ENCODE measurements at places on chromosomes 11 and 22. TPM values are rescaled to one million over a fixed set of nuclear protein-coding genes. Genes with fewer than 3 reads are reported as not detected.
A peak's percentile ranks its signal among the peaks of the same experiment; 100 is the strongest.

The KCTD14 gene
- 0.16 TPM for total RNA-seq

The OR2AG2 gene
- total RNA-seq: 0.45 TPM

The DDI1 gene
- not detected for total RNA-seq

The OR2D2 gene
- total RNA-seq: not detected

GRCh38 chr22:31094021-31094551, 13.0 kb downstream of the SMTN start:
- no peaks in the 10 kb centered on the region for H3K4me1 ChIP-seq
- no peaks in the 10 kb centered on the region for H3K36me3 ChIP-seq
- H3K4me3 ChIP-seq: no peak overlapping the region
- DNase-seq: no peak
- no peak overlapping the region for H3K27ac ChIP-seq

- H3K27me3 ChIP-seq: no peaks in the 10 kb centered on the region
- no peaks in the 10 kb centered on the region for H3K36me3 ChIP-seq
- no peak overlapping the region for H3K27ac ChIP-seq
- no peaks in the 10 kb centered on the region for H3K4me1 ChIP-seq
Measured at GRCh38 chr11:126742582-126742981, 258.0 kb downstream of the KIRREL3 start.

DNA sequence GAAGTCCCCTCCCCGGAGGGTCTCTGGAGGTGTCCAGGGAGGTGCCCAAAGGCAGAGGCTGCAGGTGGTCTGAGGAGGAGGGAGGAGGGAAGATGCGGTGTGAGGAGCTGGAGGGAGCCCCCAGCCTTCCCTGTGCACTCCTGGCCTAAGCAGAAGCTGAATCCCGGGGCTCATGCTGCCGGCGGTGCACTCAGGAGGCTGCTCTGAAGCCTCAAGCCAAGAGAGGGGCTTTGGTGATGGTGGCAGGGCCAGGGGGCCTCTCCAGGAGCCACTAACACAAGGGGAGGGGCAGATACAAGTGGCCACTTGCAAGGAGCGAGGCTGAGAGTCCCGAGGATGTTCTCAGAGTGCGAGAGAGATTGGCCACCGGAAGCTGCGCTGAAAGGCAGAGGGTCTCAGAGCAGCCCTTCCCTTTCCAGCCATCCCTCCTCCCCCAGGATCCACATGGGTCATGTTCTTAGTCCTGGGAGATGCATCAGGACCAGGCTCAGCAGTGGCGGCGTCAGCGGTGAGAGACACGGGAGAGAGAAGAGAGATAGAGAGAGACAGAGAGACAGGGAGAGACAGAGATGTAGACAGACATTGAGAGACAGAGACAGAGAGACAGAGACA, 774 bp upstream of the MRGPRG start:
- H3K27me3 ChIP-seq: peaks cover 4% of the 10 kb centered on the region
- H3K4me3 ChIP-seq: no peak overlapping the region
- H3K4me1 ChIP-seq: peaks cover 10% of the 10 kb centered on the region
- H3K36me3 ChIP-seq: no peaks in the 10 kb centered on the region
- H3K27ac ChIP-seq: no peak overlapping the region

GRCh38 chr11:63933459-63933858, 5.3 kb upstream of the NAA40 start:
- no peak overlapping the region for H3K4me3 ChIP-seq
- peaks cover 8% of the 10 kb centered on the region for H3K4me1 ChIP-seq
- H3K36me3 ChIP-seq: no peaks in the 10 kb centered on the region
- no peak overlapping the region for H3K27ac ChIP-seq
- DNase-seq: no peak

- DNase-seq: no peak
- H3K27me3 ChIP-seq: peaks cover 14% of the 10 kb centered on the region
- no peak overlapping the region for H3K27ac ChIP-seq
- no peak overlapping the region for H3K4me3 ChIP-seq
Measured at GRCh38 chr22:49063545-49063890, 764.2 kb downstream of the BRD1 start.

- peaks cover 5% of the 10 kb centered on the region for H3K27me3 ChIP-seq
- H3K4me1 ChIP-seq: no peaks in the 10 kb centered on the region
- H3K36me3 ChIP-seq: no peaks in the 10 kb centered on the region
- no peak for DNase-seq
- H3K27ac ChIP-seq: no peak overlapping the region
Measured at GRCh38 chr11:27456140-27456794, 16.3 kb downstream of the LGR4 start.

DNA sequence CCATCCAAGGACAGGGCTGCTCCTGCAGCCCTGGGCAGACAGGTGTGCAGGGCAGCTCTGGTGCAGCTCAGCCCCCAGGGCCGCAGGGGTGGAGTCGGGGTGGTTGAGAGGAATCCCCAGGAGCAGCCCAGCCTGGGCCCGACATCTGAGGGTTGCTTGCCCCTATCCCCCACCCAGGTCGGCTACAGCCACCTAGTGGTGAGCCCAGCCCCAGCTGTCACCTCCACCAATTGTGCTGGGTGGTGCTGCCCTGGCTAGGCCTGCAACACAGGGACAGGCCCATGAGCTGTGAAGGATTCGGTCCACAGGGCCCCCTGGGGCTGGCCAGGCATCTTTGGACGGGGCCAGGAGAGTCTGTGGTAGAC, 29.6 kb downstream of the RTN4R start:
- peak overlapping the region; percentile 29 for H3K4me3 ChIP-seq
- no peaks in the 10 kb centered on the region for H3K36me3 ChIP-seq
- peak overlapping the region; percentile 82 for H3K27ac ChIP-seq

- peaks cover 19% of the 10 kb centered on the region for H3K4me1 ChIP-seq
- H3K27me3 ChIP-seq: peaks cover 12% of the 10 kb centered on the region
- peak; percentile 76 for DNase-seq
- H3K27ac ChIP-seq: peak overlapping the region; percentile 85
Measured at GRCh38 chr11:119320776-119321524, 4.0 kb upstream of the MCAM start.

DNA sequence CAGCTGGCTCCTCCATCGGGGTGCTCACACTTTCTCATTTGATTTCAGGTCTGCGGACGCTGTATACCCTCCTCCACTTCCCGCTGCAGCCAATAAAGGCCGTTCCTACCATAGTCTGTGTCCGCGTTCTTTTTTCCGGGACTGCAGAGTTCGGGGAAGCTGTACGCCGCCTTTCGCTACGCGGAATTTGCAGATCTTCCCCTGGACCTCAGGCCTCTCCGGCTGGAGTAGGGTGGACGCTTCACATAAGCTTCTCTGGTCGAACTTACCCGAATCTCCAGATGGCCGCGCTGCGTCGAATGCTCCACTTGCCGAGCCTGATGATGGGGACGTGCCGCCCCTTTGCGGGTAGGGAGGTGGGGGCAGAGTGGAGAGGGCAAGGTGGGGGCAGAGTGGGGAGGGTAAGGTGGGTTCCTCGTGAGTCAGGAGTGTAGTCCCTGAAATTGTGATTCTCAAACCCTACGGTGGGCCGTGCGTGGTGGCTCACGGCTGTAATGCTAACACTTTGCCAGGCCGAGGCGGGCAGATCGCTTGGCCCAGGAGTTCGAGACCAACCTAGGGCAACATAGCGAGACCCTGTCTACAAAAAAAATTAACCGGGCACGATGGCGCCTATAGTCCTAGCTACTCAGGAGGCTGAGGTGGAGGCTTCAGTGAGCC, 617 bp downstream of the CSKMT start:
- peak overlapping the region; percentile 92 for H3K27ac ChIP-seq
- no peaks in the 10 kb centered on the region for H3K27me3 ChIP-seq
- peaks cover 66% of the 10 kb centered on the region for H3K36me3 ChIP-seq
- H3K4me3 ChIP-seq: peak overlapping the region; percentile 98
- H3K4me1 ChIP-seq: peaks cover 37% of the 10 kb centered on the region
- DNase-seq: peak; percentile 80

DNA sequence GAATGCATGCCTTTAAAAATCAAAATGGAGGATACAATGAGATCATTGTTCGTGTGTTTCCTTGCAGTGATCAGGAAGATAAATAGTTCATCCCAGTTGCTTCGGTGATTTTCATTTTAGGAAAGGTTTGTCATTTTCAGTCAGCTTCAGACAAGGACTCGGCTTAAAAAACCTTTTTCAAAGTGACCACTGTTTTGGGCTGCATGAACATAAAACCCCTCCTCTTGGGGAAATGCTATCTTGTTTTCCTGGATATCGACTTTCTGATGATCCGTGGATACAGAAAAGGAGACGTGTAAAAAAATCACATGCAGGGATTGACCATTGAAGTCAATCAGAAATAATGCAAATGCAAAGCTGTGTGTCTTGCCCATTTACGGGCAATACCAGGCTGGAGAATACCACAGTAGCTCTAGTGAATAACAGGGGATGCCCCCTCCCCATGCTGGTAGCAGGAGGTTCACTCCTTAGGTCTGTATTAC, 146.8 kb downstream of the MAML2 start:
- H3K27me3 ChIP-seq: no peaks in the 10 kb centered on the region
- peaks cover 89% of the 10 kb centered on the region for H3K4me1 ChIP-seq
- peak; percentile 39 for DNase-seq
- no peak overlapping the region for H3K4me3 ChIP-seq
- no peak overlapping the region for H3K27ac ChIP-seq
- H3K36me3 ChIP-seq: peaks cover 41% of the 10 kb centered on the region

- H3K4me1 ChIP-seq: peaks cover 13% of the 10 kb centered on the region
- no peak overlapping the region for H3K4me3 ChIP-seq
- no peak overlapping the region for H3K27ac ChIP-seq
- H3K27me3 ChIP-seq: peaks cover 9% of the 10 kb centered on the region
- H3K36me3 ChIP-seq: no peaks in the 10 kb centered on the region
Measured at GRCh38 chr11:10324474-10324873, 19.6 kb downstream of the ADM start.

DNA sequence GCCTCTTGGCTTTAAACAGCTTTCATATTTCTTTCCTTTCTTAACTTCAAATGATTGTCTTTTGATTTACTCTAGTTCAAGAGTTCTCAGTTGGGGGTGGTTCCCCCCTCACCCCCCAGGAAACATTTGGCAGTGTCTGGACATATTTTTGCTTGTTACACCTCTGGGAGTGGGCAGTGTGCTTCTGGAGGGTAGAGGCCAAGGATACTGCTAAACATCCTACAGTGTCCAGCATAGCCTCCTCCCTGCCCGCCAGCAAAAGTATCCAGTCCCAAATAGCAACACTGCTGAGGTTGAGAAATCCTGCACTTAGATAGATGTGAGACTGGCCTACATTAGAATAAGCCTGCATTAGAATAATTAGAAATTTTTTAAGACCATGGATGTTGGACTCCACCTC, 3.2 kb downstream of the PPP6R3 start:
- peaks cover 34% of the 10 kb centered on the region for H3K36me3 ChIP-seq
- peak overlapping the region; percentile 85 for H3K4me3 ChIP-seq
- peak overlapping the region; percentile 50 for H3K27ac ChIP-seq
- H3K27me3 ChIP-seq: no peaks in the 10 kb centered on the region
- no peak for DNase-seq
- peaks cover 53% of the 10 kb centered on the region for H3K4me1 ChIP-seq

Data from activated CD8-positive, alpha-beta T cell treated with anti-CD3 and anti-CD28 coated beads for 36 hours (primary cell).